ENCODE measurements at places on chromosomes 1 and 21. TPM values are rescaled to one million over a fixed set of nuclear protein-coding genes. Genes with fewer than 3 reads are reported as not detected.

The NR5A2 gene
- total RNA-seq, result 0.07 TPM

- peaks cover 24% of the 10 kb centered on the region for H3K4me1 ChIP-seq
- no peak for DNase-seq
- H3K36me3 ChIP-seq, result no peaks in the 10 kb centered on the region
- no peak overlapping the region for H3K27ac ChIP-seq
- H3K4me3 ChIP-seq, result no peak overlapping the region
These were observed 3.2 kb upstream of the CRYBG2 start for GRCh38 chr1:26357121-26357602.

The IGSF9 gene
- not detected for total RNA-seq

The C1orf35 gene
- total RNA-seq, result 13.3 TPM

The E2F2 gene
- 3.4 TPM for total RNA-seq

The TP73 gene
- 2.1 TPM for total RNA-seq

The NTMT2 gene
- not detected for total RNA-seq

The CELA3A gene
- not detected for total RNA-seq

GRCh38 chr1:232982238-232982944, 32.0 kb downstream of the NTPCR start:
- no peaks in the 10 kb centered on the region for H3K27me3 ChIP-seq
- no peak for DNase-seq
- H3K36me3 ChIP-seq, result peaks cover 21% of the 10 kb centered on the region
- no peak overlapping the region for H3K27ac ChIP-seq

DNA sequence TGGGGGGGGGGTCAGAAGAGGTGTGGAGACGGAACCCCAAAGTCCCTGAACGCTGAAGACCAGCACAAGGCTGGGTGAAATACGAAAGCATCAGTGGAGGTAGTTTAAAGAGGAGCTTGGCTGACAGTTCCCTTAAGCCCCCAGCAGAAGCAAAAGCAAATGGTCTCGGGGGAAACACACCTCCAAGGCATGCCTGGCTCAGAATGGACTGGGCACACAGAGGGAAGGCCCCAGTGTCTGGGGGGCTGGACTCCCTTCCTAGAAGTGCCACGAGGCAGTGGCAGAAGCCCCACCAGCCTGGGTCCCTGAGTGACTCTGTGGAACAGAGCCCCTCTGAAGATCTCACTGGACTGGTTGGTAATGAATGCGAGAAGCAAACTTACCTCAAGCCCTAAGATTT, 43.9 kb downstream of the UBE2G2 start:
- H3K27ac ChIP-seq, result no peak overlapping the region
- H3K4me1 ChIP-seq, result no peaks in the 10 kb centered on the region
- H3K27me3 ChIP-seq, result no peaks in the 10 kb centered on the region
- H3K36me3 ChIP-seq, result no peaks in the 10 kb centered on the region

GRCh38 chr1:3639397-3639911, 10.4 kb downstream of the WRAP73 start:
- H3K4me3 ChIP-seq, result no peak overlapping the region
- peaks cover 68% of the 10 kb centered on the region for H3K36me3 ChIP-seq
- no peaks in the 10 kb centered on the region for H3K27me3 ChIP-seq
- no peak overlapping the region for H3K27ac ChIP-seq
- DNase-seq, result no peak

GRCh38 chr1:216183007-216183406, 240.2 kb downstream of the USH2A start:
- H3K4me3 ChIP-seq, result no peak overlapping the region
- no peaks in the 10 kb centered on the region for H3K27me3 ChIP-seq
- no peak overlapping the region for H3K27ac ChIP-seq
- no peak for DNase-seq
- H3K36me3 ChIP-seq, result no peaks in the 10 kb centered on the region
- no peaks in the 10 kb centered on the region for H3K4me1 ChIP-seq

GRCh38 chr1:59743324-59744091, 71.2 kb upstream of the HOOK1 start:
- no peak overlapping the region for H3K4me3 ChIP-seq
- H3K27me3 ChIP-seq, result no peaks in the 10 kb centered on the region
- no peak overlapping the region for H3K27ac ChIP-seq
- H3K4me1 ChIP-seq, result no peaks in the 10 kb centered on the region
- no peak for DNase-seq
